GDM1 (cell line): ENCODE measurements at places on chromosomes 16 and 17.

GRCh38 chr17:42522798-42523278 is 13.2 kb upstream of the NAGLU start:
- no peak for DNase-seq

GRCh38 chr16:64950731-64951130 is 171.1 kb downstream of the CDH11 start:
- DNase-seq = no peak

DNA sequence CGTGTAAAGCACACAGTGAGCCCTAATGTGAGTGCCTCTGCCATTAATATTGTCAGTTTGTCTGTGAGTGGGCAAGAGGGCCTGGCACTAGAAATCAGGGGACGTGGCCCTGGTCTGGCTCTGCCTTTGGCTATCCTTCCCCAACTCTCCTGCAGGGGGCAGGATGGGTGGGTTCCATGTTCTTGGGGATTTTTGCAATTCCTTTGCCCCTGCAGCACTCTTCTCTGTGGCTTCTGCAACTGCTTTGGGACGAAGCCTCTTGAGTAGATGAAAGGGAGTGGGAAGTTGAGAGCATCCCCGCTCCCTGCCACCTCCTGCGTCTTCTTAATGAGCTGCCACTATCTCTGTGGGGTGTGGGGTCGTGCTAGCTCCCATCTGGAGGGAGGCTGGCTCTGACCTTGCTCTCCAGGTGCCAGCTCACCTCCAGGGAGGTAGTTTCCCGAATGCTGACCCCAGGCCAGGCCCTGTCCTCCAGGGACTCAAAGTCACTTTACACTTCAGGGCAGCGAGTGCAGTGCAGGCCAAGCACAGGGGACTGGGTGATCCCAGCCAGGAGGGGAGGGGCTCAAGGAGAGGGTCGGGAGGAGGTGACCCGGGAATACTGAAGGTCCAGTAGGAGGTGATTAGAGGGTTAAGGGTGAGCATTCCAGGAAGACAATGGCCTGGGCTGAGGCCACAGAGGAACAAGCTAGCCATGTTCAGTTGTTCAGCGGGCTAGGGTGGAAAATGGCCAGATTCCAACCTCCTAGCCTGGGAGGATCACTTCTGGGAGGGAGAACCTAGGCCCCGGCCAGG is 121.0 kb upstream of the NLRP1 start:
- no peak for DNase-seq

GRCh38 chr16:87618216-87618615 is 15.9 kb downstream of the JPH3 start:
- DNase-seq = no peak

GRCh38 chr17:1709971-1710806 is at the start of gene TLCD2:
Gene TLCD2, minus strand, starts transcription at chr17:1710377. Its CDS starts 135 bp downstream, at chr17:1710242.
- no peak for DNase-seq

GRCh38 chr17:64736804-64737492 is 74.8 kb upstream of the SMURF2 start:
- DNase-seq = peak; percentile 36

DNA sequence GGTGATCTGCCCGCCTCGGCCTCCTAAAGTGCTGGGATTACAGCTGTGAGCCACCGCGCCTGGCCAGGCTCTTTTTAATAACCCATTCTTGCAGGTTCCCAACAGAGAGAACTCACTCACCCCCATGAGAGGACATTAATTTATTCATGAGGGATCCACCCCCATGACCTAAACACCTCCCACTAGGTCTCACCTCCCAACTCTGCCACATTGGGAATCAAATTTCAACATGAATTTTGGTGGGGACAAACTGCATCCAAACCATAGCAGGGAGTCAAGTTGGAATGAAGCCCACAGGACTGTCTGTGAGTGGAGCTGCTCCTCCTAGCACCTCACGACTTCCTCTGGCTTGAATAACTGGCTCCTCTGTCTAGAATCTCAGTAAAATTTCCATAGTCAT is 85.5 kb downstream of the WWP2 start:
- DNase-seq = no peak

DNA sequence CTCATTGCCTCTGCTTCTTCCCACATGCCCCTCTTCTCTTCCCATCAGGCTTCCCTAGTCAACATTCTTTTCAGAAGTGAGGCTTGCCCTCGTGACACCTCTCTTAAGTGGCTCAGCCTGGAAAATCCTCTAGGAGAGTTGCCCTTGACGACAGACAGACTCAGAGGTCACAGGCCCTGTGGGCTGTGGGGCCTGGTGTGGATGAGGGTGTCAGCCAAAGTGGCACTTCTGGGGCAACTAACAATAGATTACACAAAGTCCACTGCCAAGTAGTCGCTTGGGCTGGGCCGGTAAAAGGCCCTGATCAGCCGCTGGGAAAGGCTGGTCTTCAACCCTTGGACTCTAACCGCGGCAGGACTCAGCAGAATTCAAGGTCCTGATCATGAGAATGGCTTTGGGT is 33.7 kb upstream of the METTL16 start:
- DNase-seq = no peak

DNA sequence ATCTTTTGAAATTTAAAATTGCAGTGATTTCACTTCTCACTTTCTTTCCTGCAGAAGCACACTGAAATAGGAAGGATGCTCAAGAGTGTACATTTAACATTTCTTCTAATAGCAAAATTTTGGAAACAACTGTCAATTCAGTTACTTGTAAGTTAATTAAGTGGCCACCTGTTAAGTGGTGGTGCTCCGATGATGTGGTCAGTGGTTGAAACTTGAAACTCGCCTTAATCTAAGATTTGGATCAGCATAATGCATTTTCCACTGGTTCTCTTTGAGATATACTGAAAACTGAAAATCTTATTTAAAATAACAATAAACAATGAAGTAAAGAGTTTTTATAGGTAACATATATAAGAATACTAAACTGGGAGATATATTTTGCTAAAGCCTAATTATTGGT is 7.0 kb upstream of the MYH8 start:
- DNase-seq = no peak

DNA sequence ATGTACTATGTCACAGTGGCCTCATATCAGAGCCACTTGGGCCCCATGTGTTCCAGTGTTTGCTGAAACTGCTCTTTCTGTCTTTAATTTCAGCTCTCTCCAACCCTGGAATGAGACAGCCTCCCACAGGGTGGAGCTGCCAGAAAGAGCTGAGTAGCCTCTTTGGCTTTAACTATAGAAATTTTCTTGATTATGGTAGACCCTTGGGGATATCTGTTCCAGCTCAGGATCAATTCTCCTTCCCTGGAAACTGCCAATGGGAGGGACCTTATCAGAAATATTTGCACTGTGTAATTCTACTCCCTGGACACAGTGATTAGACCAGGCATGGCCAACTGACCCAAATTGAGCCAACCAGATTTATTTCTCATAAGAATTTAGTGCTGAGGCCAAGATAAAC is 39.0 kb upstream of the KDM8 start:
- DNase-seq = no peak

GRCh38 chr16:85541980-85542900 is 70.9 kb upstream of the GSE1 start:
- DNase-seq = no peak

DNA sequence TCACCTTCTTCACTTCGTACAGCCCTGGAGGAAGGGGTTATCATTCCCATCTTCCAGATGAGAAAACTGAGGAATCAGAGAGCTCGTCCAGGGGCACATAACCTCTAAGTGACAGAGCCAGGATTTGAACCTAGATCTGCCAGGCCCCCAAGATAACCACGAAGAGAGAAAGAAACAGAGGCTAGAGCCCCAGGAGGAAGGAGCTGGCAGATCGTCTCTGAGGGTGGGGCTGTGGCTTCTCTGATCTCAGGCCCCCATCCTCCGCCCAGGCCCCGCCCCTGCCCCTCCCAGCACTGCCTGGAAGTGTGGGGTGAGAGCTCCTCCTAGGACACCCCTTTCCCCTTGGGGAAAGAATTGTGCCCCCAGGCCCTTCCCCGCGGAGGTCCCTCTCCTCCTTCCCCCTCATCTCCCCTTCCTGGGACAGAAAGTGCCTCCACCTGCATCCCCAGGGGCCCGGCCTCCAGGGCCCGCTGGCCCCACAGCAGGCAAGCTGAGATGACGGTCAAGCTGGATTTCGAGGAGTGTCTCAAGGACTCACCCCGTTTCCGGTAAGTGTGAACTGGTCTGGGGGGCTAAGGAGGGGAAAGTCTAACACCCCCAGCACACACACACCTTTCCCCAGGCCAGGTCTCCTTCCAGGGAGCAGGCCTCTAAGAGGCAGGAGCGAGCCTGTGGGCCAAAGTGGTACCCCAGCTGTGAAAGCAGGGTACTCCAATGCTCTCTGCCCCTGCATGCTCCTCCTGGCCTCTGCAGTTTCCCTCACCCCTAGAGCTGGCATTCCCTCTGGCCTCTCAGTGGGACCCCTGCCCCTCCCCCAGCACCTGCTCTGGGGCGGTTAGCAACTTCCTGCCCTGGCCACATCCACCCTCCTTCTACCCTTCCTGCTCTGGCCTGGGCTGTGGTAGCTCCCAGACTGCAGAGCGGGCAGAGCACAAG is at the start of gene ACAP1:
Gene ACAP1, plus strand, starts transcription at position 290 of the 936 bp plus-strand sequence. Its CDS starts 206 bp downstream, at position 496.
- peak; percentile 87 for DNase-seq

GRCh38 chr17:57010487-57010886 is 32.6 kb downstream of the SCPEP1 start:
- no peak for DNase-seq

- DNase-seq = no peak
These were observed 9.1 kb downstream of the TIMM22 start for GRCh38 chr17:1006054-1006453.

- no peak for DNase-seq
These were observed 1.3 kb upstream of the UBALD2 start for GRCh38 chr17:76263896-76264295.

DNA sequence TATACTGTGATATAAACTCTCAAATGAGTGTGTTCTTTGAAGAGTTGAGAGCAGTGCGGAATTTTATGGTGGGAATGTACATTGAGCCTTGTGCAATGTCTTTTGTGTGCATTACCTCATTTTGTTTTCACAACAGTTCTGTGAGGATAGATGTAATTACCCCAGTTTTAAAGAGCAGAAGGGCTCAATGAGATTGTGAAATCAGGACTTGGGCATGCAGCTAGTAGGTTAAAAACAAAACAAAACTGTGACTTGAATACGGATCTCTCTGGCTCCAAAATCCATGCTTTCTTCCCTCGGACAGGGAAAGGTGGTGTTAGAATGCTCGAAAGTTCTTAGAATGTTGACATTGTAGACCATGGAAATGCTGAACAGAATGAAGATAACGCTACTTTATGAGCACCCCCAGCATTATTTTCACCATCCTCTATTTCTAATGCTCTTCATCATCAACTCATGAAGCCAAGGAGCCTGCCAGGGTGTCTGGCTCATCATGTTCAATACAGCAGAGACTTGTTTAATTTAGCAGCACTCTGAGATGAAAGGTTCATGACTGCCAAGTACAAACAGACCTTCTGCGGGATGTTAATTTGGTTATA is 17.1 kb downstream of the MRTFB start:
- DNase-seq = no peak

- no peak for DNase-seq
These were observed 17.4 kb upstream of the BRD7 start for GRCh38 chr16:50386139-50386538.

DNA sequence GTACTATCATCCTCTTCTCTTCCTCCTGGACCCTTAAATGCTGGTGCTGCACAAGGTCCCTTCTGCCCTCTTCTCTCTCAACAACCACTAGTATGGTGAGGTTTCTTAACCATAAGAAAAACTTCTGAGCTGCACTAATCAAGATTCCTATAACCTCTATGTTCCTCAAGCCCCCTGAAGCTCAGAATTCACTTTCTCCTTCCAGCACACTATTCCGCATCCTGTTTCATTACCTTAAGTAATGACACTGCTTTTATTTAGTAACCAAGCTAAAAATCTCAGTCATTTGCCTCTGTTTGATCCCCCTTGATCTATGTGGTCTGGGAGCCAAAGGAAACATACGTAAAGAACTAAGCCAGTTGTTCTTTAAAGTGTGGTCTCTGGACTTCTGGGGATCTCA is 20.1 kb downstream of the KANSL1 start:
- DNase-seq = no peak

DNA sequence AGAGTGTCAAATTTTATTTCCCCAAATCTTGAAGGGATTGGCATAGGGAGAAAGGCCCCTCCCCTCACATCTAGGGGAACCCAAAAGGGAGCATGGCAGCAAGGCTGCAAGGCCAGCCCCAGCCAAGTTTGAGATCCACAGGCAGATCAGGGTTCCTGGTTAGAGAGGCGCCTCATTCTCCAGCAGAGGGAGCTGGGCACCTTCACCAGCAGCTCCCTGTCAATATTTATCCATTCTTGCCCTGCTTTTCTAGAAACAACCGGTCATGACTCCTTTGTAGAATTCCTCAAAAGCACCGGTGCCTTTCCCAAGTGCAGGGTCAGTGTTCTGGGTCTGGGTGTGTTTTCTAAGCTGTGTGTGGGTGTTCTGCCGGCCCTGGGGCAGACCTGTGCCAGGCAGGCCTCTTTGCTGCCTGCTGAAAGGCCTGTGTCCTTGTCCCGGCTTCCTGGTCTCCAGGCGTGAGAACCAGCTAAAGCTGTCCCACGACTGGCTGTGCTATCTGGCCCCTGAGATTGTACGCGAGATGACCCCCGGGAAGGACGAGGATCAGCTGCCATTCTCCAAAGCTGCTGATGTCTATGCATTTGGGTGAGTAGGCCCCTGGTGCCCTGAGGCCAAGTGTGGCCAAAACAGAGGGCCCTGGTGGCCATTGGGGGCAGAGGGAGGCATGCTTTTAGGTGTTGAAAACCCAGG is 21.2 kb upstream of the LGALS9 start:
- DNase-seq = peak; percentile 14

- no peak for DNase-seq
These were observed 29.6 kb downstream of the MRM1 start for GRCh38 chr17:36631022-36631421.

- no peak for DNase-seq
These were observed 61.9 kb downstream of the MGAT5B start for GRCh38 chr17:76930107-76930506.

- no peak for DNase-seq
These were observed 32.6 kb downstream of the CNTNAP4 start for GRCh38 chr16:76309639-76310335.

DNA sequence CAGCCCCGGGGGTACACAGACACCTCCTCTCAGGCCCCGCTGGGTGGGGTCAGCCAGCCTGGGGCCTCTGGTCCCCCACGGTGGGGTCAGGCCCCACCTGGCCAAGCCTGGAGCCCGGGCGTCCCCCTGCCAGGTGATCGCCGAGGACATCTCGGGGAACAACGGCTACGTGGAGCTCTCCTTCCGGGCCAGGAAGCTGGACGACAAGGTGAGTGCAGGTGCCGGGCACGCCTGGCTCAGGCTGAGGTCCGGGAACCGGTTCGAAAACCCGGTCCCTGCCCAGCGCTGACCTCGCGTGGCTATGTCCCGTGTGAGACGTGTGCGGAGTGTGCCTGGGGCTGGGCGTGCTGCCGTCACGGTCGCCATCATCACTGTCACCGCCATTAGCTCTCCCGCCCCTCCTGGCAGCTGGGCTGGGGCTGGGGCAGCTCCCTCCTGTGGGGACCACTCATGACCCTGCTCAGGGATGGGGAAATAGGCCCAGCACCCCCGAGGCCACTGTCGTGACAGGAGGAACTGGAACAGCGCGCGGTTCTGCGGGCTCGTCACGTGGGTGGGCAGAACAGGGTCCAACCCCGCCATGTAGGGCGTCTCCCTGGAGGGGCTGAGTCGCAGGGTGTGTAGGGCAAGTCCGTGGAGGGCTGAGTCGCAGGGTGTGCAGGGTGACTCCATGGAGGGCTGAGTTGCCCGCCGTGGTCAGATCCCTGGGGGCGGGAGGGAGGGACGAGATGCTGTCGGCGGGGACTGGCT is 8.5 kb downstream of the CPNE7 start:
- DNase-seq = no peak
